ENCODE measurements at places on chromosomes 7 and 10.

- DNase-seq = no peak
Observed at GRCh38 chr7:120720317-120720716, 137.6 kb downstream of the TSPAN12 start.

- DNase-seq = no peak
Observed at GRCh38 chr10:9535744-9536143, 1481.3 kb downstream of the GATA3 start.

DNA sequence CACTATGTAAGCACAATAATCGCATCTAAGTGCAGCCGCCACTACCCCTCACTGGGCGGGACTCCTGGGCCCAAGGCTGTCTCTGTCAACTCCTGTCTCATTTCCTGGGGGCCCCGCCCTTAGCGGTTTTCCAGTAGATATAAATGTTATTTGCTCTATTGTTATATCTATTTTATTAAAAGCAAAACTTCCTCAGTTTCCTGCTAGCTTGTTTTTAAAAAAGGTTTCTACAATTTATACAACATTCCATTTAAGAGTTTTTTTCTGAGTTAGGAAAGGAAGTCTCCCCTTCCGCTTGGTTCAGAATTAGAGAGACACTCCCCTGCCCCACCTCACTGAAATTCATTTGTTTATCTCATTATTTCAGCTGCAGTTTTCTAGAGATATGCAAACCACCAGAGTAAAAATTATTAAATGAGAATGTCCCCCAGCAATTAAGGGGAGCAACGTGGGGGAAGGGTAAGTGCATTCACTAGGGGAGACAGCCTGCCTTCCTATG is 82.7 kb downstream of the RAMP3 start:
- DNase-seq = no peak

GRCh38 chr10:127922675-127923366 is 15.9 kb downstream of the PTPRE start:
- no peak for DNase-seq

DNA sequence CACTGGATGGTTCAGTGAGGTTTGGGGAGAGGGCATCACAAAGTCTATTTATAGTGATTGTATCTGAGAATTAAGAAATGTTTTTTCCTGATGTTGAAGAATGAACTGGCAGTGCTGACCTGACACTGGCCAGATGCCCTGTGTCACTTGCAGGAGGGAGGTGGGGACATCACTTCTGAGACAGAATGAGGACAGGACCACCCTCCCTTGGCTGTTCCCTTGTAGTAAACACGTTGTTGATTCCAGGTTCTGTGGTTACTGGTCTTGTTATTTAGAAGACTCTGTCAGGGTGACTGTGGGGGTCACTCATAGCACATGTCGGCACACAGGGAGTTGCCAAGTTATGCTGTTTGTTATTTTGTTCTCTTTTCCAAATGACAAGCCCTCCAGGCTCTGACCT is 126.4 kb downstream of the ADCY1 start:
- no peak for DNase-seq

DNA sequence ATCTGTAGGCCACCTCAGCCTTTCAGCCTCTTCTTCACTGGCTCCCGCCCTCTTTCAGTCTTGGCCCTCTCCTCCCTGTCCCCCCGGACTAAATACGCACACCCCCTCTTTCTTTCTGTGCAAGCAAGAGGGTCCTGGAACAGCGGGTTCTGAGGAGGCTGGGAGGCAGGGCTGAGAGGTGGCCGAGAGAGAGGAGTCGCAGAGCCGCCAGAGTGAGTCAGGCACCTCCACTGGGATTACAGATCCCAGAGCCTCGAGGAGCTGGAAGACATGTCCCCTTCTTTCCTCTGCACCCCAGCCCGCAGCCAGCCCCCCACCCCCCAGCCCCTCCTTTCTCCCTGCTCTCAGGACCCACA is 182 bp downstream of the CCDC136 start:
- DNase-seq = no peak

DNA sequence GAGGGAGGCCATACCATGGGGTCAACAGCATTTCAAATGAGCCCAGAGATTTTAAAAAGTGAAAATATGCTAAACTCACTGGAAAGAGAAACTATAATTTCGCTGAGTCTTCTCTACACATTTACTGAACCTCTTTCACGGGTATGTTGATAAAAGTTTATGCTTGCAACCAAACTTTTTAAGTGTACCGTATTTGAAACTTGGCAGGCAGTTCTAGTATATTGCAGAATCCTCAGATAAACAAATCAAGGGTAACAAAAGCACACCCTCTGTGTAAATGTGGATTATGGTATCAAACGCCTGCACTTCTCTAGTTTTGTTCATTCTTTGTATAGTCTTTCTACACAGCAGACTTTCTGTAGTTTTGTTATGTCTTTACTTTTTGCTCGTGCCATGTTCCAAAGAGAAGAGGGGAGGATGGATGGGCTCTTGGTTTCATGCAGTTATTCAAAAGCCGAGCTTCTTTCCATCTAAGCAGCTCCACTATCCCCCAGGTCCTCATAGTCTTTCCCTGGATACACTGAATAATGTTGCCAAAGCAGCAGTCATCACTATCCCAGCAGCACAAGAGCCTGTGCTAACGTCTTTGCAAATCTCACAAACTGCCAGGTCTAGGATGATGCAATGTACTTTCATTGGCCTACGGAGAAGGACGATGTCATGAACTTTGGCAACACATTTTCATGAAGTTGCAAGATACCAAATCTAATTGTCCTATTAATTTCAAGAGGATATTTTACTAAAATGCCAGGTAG is 131.2 kb downstream of the MPP7 start:
- no peak for DNase-seq

- DNase-seq = no peak
Observed at GRCh38 chr7:100171087-100171681, 2.8 kb upstream of the GAL3ST4 start.

- peak; percentile 25 for DNase-seq
Observed at GRCh38 chr7:17640730-17641377, 299.4 kb downstream of the SNX13 start.

- no peak for DNase-seq
Observed at GRCh38 chr10:3700531-3701076, 84.4 kb downstream of the KLF6 start.

DNA sequence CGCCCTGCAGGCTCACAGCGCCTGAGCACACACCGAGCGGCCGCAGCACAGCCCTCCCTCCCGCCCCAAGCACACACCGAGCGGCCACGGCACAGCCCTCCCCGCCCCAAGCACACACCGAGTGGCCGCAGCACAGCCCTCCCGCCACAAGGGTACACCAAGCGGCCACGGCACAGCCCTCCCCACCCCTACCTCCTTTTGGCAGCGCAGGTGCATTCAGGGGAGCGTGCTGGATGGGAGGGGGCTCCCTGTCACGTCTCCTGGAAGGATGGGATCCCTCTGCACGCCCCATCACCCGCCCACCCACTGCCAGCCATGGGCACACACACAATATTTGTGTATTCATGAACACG is 482.6 kb downstream of the DNAJB6 start:
- no peak for DNase-seq

DNA sequence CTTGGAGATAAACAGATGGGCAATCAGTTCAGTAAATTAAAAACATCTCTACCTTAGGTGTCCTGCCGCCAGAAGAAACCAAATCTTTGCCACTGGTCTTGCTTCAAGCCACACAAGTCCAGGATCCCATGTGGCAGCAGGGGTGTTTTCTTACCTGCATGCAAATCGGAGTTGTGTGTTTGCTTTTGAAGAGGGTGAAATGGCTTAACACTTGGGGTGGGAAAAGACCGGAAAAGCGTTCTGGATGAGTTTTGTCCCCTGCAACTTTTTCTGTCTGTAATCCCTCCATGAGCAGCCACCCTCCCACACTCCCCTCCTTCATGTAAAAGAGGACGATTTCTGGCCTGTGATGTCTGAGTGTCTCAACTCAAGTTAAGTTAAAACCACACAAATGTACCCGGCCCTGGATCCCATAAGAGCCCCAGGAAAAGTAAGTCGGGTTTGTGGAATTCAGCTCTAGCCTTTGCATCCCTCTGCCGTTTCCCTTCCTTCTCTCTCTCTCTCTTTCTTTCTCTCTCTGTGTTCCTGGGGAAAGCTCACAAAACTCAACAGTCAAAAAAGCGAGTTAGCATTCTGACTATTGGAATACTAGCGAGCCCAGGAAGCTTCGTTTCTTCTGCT is 178.5 kb downstream of the TCF7L2 start:
- no peak for DNase-seq
